Hematopoietic multipotent progenitor cell treated with erythropoietin and hydrocortisone succinate and interleukin-3 and kit ligand, for 6 days (in vitro differentiated cells): ENCODE measurements at places on chromosomes 11 and 22.
A peak's percentile ranks its signal among the peaks of the same experiment; 100 is the strongest.

DNA sequence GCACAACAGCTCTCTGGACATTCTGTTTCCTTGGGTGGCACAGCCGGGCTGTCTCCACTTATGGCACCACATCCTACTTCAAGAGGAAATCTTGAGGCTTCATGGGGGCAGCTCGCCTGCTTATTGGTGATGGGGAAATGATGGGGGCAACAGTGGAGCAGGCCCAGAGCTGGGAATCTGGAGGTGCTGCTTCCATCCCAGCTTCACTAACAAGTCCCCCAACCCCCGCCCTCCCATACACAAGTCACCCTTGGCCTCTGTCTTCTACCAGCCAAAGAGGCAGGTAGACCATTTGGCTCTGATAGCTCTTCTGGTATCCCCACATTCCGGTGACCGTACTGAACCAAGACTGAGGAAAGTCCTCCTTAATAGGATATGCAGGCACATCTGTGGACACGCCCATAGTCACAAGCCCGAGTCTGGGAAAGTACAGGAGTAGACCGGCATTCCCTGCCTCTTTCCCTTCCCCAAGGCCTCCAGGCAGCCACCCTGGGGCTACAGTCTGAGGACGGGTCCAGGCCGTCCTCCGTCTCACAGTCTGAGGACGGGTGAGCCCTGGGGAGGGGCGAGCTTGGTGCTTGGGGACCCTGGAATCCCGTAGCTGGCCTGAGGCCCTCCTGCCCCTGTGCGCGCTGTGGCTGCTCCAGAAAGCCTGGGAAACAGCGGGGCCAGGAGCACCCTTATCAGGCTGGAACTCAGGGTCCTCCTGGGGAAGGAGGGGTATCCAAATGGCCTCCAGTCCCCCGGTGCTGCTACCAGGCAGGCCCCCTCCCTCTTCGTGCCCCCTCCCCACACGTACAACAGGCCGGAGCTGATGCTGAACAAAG, 145.6 kb downstream of the FEZ1 start:
- DNase-seq = no peak

DNA sequence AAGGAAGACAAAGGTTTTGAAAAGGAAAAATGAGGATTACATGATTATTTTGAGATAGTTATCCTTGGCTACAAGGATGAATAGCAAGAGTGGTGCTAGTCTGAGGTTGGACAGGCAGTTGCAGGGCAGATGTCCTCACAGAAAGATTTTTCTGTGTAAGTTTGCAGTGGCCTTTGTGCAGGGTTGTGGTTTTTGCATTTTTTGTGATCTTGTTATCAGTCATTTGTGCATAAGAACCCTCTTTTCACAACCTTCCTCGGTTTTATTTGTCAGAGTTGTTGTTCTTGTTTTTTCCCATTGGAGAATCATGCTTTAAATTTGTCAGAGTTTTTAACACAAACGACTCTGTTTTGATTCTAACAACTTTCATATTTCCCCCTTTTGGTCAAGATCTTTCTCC, 1.4 kb downstream of the CCDC134 start:
- DNase-seq = no peak

- DNase-seq = no peak
Observed at GRCh38 chr11:26950260-26950719, 43.6 kb upstream of the FIBIN start.

GRCh38 chr11:2775083-2775625, 75.4 kb upstream of the KCNQ1OT1 start:
- no peak for DNase-seq

DNA sequence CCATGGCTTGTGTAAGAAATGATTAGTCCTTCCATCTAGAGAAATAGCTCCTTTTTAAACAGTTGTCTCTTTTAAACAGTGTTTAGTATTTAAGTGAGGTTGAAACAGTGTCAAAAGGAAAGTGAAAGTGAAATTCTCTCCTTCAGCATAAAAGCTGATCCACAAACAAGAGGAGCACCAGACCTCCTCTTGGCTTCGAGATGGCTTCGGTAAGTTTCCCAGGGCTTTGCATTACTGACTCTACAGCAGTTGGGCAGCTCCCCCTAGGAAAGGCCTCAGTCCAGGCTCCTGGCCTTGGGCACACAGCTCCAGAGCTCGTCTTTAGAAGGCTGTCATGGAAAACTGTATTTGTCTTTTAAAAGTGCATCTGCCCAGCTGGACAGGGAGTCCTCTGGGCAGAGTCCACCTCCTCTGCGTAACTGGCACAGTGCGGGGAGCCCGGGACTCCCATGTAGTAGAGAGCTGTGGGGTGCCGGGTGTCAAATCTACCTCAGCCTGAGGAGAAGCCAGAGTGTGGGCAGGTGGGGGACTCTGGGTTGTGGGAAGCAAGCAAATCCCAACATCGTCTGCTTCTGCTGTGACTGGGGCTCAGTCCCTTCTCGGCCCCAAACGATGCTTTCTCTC, at the start of gene PLAAT4:
Gene PLAAT4 (plus strand): TSS at position 140 of the 624 bp plus-strand sequence. CDS start 61 bp downstream, at position 201.
- peak; percentile 46 for DNase-seq

DNA sequence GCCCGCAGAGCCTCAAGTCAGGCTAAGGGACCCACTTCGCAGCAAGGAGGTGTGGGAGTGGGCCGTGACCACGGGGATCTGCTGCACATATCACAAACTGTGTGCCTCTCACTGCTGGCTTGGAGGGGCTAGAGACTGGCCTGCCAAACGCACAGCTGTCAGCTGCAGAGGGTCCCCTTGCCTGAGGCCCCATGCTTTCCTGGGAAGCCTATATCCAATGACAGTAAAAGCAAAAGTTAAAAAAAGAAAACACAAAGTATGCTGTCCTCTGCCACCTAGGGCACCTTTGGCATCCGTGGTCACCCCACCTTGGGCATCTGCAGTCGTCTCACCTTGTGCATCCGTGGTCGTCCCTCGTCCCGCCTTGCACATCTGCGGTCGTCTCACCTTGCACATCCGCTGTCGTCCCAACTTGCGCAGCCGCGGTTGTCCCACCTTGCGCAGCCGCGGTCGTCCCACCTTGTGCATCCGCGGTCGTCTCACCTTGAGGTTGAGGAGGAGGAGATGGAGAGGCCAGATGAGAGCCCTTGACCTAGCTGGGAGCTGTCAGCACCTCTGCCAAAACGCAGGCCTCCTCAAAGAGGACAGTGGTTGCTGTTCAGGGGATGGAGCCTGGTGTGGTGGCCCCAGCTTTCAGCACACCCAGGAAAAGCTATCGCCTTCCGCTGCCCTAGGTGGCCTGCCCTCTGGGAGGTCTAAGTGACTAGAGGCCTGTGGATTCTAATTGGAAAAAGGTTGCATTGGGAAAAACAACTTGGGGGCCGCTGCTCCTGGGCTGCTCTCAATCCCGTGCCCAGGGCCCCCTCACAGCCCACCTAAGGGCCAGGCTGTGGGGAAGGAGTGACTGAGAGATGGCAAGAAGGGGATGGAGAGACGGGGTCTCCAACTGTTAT, 90.5 kb downstream of the MYEOV start:
- DNase-seq = no peak

GRCh38 chr11:34155057-34155756, 49.8 kb downstream of the NAT10 start:
- no peak for DNase-seq

- DNase-seq = peak; percentile 12
Observed at GRCh38 chr11:122354025-122354697, 238.1 kb upstream of the BLID start.

DNA sequence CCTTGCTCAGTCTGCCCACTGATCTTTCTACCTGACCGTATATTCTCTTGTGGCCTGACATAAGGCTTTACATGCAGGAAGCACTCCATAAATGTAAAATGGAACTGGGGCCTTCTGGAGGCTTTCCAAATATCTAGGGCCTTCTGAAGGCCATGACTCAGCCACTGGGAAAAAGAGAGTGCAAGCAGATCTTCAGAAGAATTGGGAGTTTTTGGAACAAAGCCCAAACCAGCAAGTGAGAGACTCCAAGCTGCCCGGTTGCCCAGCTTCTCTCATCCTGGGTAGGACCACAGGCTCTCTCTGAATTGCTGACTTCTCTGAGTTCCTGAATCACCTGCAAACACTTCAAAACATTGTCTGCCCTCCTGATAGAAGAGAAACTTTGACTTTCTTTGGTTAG, 107.9 kb upstream of the BMAL1 start:
- no peak for DNase-seq

GRCh38 chr22:37379722-37380121, 47.6 kb downstream of the ELFN2 start:
- DNase-seq = no peak
